Omental fat pad (tissue), 4 donors: ENCODE measurements at places on chromosomes 1 and 21. TPM values are rescaled to one million over a fixed set of nuclear protein-coding genes. Genes with fewer than 3 reads are reported as not detected.

DNA sequence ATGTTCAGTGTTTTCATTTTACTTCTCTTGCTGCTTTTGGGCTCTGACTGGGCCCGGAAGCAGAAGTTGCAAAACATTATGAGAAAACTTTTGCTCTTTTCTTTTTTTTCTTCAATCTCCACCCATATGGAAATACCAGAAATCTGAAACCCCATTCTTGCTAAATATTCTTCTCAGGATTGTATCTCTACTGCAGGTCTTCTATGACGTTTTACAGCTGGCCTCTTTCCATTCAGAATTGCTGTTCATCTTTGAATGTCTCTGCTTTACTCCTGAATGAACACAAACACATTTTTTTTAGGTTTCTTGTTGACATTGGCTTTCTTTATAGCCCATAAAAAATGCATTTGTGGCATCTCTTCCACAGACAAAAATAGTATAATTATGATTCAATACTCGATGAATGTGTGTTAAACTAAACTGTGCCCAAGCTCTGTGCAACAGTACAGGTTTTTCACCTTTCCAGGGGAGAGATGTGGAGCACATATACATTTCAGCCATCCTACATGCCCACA, 18.8 kb downstream of the PTPRC start:
- DNase-seq = no peak

GRCh38 chr1:29805896-29806160, 569.5 kb downstream of the PTPRU start:
- DNase-seq = no peak

GRCh38 chr1:117810553-117810952, 118.9 kb downstream of the GDAP2 start:
- no peak for DNase-seq

DNA sequence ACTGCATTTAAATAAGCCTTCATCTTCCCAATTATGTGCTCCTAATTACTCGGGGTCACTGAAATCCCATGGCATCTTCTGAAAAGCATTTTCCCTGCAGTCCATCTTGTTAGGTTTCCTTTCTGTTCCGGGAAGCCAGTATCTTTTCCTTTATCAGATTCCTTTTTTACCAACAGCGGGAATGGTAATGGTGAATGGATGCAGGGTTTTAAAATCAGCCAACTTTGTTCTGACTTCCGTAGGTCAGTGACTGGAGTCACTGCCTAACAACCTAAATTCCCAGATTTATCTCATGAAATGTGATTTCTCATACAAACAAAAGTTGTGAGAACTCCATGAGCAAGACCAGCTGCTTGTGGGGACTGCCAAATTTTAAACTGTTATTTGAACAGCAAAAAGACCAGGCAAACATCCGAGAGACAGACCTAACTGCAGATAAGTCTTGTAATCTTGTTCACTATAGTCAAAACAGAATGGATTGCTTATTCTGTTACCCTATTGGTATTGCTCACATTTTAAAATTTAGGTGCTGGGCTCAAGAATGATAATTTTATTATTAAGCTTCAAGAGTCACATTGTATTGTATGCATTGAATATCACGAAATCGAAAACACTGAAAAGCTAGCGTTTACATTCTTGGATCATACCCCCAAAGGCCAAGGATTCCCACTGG, 1.2 kb upstream of the RWDD3 start:
- no peak for DNase-seq

- DNase-seq = no peak
Observed at GRCh38 chr1:240362826-240363225, 249.1 kb downstream of the GREM2 start.

DNA sequence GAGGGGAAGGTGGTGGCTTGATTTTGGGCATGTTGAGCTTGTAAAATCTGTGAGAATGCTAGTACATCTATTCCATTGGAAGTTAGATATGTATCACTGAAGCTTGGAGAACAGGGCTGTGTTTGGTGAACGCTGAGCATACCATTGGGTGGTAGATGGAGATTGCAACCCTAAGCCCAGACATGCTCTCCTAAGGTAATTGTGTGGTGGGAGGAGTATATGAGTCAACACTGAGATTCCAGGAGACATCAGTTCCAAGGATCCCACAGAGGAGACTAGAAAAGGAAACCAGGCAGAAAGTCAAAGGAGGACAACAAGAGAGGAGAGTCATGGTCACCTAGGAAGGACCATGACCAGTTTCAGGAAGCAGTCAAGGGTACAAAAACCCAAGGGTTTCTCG, 60.4 kb downstream of the KIF21B start:
- DNase-seq = no peak

DNA sequence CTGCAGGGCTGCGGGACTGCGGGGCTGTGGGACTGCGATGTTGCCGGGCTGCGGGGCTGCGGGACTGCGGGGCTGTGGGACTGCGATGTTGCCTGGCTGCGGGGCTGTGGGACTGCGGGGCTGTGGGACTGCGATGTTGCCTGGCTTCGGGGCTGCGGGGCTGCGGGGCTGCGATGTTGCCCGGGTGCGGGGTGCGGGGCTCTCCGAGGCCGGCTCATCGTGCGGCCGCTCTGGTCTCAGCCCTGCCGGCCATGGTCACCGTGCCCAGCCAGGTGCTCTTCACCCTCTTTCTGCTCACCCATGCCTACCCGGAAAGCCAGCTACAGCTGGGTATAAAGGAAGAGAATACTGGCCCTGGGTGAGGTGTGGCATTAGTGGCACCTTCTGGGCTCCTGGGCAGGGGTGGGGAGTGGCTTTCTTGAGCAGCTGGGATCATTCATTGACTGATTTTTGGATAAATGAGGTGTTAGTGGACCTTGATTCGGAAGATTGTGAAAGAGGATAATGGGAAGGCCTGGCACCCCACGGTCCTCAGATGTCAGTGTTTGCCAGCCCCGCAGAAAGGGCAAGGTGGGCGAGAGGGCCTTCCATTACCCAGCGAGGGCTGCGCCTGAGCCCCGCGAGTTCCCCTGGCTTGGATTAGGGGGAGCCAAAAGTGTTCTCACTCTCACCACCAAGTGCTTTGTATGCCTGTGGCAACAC, 36.3 kb downstream of the COQ8A start:
- peak; percentile 5 for DNase-seq

- no peak for DNase-seq
Observed at GRCh38 chr1:14118691-14119485, 418.9 kb downstream of the PRDM2 start.

GRCh38 chr1:208919371-208919770, 664.1 kb upstream of the CAMK1G start:
- DNase-seq = no peak

DNA sequence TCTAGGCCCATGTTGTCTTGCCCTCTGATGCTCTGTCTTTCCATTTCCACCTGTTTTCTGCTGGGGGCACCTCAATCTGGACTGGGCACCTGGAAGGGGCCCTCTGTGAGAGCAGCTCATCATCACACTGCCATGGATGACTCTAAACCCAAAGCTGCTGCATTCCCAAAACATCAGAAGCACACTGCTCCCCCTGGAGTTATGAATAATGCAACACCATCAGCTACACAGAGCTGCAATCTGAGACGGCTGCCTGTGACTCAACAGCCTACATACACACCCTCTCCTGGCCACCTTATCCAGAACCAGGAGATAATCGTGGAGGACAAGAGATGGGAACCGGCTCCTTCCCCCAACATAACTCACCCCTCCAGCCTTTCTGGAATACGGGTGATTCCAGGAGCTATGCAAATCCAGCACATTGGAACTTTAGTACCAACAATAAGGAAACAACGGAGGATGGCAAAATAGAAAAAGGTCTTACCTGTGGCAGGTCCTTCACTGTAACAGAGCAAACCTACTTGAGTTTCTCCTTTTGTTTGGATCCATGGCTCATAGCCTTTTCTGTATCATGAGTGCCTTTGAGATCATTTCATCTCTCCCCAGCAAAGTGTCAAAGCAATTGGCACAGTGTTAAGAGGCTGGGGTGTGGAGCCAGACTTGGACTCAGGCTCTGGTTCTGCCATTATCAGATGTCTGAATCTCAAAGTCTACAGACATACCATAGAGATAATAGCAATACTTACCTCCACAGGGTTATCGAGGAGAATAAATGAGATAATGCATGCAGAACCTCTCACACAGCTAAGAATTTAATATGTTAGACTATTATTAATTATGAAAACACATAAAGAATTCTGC, 29.3 kb downstream of the AK2 start:
- DNase-seq = no peak

GRCh38 chr1:33735624-33736023, 128.3 kb upstream of the HMGB4 start:
- DNase-seq = no peak

DNA sequence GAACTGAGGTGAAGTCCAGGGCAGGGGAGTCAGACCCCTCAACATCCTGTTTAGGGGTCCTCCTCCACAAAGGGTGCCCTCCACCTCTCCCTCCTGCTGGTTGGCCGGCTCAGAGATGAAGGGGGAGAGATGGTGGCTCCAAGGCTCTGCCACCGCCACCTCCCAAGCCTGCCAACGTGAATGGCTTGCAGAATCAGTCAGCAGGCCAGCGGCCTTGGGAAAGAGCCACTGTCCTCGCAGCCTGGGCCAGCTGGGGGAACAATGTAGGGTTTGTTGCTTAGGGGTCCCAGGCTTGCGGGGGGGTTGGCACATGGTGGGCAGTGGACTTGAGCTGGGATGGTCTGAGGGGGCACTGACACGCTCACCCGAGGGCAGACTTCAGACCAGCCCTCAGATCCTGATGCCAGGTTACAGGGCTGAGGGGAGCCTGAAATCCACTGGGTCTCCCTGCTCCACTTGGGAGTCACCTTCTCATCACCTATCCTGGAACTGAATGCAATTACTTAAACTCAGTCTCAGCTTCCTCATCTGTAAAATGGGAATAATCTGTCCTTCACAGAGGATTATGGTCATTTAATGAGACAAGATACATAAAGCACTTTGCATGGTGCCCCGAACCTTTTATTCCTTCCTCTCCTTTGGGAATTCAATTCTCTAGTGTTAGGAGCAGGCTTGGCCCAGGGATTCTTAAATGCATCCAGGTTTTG, 8.3 kb downstream of the GPR37L1 start:
- DNase-seq = no peak

GRCh38 chr21:44443291-44443890, 11.9 kb upstream of the LRRC3 start:
- DNase-seq = no peak

- no peak for DNase-seq
Observed at GRCh38 chr1:228013935-228014930, 7.4 kb downstream of the WNT3A start.

GRCh38 chr1:30472009-30472408, 251.4 kb downstream of the MATN1 start:
- DNase-seq = no peak

DNA sequence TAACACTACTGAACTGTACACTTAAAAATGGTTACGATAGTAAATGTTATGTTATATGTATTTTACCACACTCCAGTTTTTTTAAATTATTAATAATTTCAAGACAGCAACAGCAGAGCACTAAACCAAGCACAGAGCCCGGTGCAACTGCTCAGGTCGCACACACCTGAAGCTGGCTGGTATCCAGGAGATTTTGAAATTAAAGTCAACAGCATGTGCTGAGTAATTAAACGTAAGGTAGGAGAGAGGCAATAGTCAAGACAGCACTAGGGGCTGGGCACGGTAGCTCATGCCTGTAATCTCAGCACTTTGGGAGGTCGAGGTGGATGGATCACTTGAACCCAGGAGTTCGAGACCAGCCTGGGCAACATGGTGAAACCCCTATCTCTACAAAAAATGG, 35.1 kb upstream of the SLC30A10 start:
- DNase-seq = no peak

DNA sequence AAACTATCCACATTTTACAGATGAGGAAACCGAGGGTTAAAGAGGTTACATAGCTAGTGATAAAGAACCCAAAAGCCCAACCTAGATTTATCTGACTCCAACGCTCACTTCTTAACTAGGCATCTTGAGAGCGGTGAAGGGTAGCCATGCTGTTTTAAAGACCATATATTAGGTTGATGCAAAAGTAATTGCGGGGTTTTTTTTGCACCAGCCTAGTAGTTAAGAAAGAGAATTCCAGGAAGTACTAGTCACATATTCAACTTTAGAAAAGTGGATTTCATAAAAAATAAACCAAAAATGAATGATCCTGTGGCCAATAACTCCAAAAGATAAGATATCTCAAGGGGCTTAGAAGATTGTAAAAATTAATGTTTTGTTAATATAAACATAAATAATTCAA, 162.1 kb downstream of the GLUL start:
- no peak for DNase-seq

GRCh38 chr1:19774180-19774785, 25.4 kb downstream of the TMCO4 start:
- no peak for DNase-seq

DNA sequence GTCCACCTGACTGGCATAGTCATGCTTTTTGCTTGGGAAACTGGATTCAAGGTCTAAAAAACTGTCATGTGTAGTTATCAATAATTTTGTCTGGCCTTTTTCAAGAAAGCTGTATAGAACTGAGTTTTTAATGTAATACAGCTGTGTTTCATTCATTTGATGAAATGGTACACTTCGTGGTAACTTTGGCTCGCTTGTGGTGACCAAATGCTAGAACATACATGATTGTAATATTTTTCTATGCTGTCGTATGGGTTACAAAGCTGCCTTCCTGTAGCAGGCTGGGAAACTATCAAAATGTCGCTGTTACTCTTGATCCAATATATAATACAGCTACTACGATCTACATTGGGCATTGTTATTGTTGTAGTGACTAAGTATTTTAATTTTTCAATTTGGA, 2.1 kb downstream of the LRRC42 start:
- DNase-seq = no peak

DNA sequence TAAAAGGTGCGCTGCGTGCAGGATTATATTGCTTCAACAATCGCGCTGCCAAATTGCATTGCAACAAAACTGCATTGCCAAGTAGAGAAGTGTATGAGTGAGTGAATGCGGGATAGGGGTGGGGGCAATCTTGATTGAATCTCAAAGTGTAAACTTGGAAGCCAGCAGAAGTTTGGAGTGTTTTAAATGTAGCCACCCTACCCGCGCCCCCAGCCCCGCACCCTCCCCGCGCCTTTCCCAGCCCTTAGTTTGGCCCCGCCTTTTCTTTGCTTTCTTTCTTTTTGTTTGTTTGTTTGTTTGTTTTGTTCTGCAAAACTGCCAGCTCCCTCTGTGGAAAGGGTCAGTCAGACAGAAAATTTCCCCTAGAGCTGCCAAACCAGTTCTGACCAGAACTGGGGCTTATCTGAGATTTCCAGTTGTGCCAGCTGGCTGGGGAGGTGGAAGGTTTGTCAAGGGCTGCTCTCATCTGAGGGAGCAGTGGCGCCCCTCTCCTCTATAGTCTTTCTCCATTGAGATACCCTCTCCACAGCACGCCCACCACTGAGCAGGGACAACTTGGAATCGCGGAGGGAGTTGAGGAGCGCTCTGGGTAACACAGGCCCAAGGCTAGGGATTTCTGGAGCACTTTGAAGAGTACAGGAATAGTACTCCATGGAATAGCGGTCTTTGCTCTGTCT, 666 bp upstream of the BEND5 start:
- DNase-seq = no peak

- no peak for DNase-seq
Observed at GRCh38 chr1:192967901-192968300, 91.3 kb downstream of the UCHL5 start.

NCAM2 gene
- total RNA-seq = 1.2 TPM

CD101 gene
- total RNA-seq = 0.47 TPM

OPTC gene
- total RNA-seq = not detected
